M059J (cell line): ENCODE measurements at places on chromosomes 2 and 18. TPM values are rescaled to one million over a fixed set of nuclear protein-coding genes. Genes with fewer than 3 reads are reported as not detected.

- no peak for DNase-seq
These were observed 969.1 kb upstream of the CDH2 start for GRCh38 chr18:29146068-29146467.

DNA sequence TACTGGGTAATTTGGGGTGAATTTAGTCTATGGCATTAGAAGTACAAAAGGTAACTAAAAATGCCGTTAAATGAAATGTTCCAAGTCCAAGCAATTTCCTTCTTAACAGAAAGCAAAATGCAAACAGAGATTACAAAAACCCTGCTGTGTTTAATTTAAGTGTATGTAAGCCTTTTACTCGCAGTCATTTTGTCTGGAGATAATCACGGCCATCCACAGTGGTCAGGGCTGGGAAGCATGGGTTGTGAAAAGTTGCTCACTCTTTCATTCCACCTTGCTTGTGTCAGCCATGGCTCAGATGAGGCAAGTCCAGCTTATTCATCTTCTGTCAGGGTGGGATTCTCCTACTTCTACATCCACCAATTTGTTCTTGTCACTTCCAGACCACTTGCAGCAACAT lies 983.6 kb upstream of the ZEB2 start:
- no peak for DNase-seq

GRCh38 chr2:54572636-54573536 lies 116.8 kb downstream of the SPTBN1 start:
- DNase-seq = peak; percentile 81

DNA sequence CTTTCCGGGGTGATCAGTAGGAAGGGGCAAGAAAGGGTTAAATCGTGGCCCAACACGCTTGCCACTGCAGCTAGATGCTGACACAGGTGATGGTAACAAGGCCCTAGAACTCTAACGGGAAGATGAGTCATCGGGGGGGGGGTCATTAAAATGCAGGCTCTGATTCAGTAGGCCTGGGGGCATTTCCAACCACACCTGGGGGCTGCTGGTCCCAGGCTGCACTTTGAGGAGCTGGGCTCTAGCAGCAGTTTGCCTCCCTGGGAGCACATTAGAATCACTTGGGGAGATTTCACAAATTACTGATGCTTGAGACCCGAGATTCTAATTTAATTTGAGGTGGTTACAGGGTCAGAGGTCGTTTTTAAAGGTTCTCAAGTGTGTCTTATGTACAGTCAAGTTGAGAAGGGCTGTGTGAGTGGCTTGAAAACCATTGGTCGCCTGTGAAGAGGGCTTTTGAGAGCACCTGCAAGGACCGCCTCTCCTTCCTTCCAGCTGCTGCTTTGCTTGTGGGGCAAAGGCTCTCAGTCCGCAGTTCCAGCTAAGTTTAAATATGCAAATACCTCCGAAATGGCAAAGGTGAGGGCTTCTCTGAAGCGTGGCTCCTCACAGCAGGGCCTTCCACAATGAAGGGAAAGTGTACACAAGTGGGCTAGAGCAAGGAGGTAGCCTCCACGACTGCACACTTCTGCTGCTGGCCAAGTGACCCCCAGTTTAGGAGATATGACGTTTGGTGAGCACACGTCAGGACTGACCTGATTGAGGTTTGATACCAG lies 128.0 kb upstream of the MSH6 start:
- peak; percentile 80 for DNase-seq

DNA sequence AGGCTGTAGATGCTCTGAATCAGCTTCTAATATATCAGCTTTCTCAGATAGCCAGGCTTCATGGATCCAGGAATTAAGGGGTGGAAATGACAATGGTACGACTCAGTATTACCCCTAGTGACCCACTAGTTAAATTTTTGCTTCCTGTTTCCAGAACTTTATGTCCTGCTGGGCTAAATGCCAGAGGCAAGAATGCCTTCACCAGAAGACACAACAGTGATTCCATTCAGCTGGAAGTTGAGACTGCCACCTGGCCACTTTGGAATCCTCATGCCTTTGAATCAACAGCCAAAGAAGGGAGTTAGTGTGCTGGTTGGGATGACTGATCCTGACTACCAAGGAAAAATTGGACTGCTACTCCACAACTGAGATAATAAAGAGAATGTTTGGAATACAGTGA lies 239.1 kb downstream of the ASXL3 start:
- DNase-seq = no peak

DNA sequence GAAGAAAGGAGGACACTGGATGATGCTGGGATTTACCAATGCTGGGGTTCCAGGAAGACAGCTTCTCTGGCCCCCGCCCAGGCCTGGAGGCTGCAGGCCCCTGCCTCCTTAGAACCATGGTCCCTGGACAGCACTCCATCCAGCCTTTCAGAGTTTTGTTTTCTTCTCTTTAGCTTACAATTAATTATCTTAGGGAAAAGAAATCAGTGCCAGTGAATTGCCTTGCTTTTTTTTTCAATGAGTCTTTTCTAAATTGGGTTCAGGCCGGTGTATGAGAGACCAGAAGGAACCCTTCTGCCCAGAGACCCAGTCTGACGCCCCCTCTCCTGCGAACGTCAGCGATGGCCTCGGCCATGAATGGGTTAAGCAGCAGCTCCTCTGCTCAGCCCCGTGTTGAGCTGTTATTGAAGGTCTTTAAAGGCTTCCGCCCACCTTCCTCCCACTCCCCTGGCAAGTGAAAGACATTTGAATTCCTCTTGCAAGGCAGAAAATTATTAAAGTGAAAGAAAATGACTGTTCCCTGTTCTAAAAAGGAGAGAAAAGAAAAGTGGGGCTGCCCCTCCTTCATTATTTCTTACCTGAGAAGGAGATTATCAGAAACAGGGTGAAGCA lies 65.7 kb upstream of the CHMP1B start:
- DNase-seq = no peak

GRCh38 chr2:95018861-95019550 lies 6.5 kb upstream of the MAL start:
- no peak for DNase-seq

DNA sequence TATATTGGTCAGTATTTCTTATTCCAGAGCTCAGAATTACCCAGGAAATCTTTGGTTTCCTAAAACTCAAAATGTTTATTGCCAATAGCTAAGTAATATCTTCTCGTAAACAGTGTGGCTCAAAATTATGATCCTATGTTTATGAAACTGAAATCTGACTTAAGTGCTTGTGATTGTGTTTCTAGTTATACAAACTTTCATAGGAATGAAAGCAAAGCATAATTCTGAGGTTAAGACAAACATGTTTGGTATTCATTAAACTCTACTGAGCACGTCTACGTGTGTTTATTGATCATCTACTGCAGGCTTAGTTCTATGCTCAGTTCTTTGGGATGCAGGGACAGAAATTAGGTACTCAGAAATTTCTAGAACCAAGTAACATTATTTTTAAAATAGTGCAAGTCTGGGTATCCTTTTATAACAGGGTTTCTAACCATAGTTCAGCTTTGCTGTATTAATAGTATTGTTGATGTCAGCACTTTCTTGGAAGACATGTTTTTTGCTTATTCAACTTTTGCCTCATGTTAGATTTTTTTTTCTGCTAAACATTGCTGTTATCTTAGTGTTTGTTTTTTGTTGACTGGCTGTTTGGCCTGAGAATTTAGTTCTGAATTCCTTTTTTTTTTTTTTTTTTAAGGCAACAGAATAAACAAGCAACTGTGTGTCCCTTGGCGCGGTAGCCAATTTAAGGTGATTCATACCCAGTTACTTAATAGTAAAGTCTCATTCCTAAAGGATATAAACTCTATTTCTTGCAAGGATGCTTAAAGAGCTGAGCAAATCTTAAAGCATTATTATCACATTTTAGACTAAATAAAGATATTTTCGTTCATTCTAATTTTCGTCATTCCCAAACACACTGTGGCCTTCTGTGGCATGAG lies 31.3 kb downstream of the PTPRM start:
- peak; percentile 54 for DNase-seq

DNA sequence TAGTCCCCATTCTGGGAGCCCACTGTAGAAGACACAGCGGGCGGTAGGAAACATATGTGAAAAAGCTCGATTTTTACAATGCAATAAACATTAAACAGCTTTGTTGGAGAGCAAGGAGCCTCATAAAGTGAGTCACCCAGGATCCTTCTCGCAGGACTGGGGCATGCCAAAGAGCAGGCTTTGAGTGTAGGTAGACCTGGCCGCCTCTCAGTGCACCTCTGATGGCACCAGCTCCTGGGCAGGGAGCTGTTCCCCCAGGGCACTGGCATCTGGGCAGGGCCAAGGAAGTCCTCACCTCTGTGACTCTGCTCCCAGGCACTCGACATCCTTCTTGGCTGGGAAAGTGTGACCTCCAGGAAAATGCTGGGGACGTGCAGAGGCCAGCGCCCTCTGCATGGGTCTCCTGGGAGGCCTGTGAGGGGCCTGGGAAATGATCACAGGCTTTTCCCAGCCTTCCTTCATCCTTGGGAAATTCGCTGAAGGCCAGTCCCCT lies 94.2 kb downstream of the POLR1A start:
- DNase-seq = peak; percentile 64

DNA sequence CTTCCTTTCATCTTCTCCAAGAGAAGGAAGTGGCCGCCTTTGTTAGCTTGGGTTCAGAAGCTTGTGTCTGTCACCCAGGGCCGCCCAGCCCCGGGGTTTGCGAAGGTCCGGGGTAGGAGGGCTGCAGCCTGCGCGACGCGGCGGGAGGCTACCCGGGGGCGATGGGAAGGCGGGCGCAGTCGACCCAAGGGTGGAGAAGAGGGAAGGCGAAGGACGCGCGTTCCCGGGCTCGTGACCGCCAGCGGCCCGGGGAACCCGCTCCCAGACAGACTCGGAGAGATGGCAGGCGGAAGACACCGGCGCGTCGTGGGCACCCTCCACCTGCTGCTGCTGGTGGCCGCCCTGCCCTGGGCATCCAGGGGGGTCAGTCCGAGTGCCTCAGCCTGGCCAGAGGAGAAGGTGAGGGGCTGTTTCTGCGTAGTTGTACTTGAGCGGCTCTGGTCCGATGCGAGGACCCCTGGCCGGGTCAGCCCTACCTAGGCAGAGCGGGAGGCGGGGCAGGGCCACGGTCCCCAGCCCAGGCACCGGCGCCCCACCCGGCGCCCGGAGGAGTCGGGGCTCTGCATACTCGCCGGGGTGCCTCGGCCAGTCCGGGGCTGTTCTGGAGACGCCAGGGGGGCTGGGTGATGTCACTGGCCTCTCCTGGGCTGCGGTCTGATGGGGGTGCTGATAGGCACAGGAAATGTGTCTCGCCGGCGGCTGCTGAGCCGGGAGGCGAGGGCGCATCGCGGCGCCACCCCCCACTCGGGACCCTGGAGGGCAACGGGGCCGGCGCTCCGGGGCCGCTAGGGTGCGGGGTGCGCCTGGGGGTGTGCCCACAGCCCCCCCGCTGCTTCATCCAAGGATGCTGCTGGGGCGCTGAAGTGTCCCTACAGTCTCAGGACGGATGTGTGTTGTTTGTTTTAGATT lies at the start of gene QPCT:
TSS of gene QPCT (plus strand) at position 178 of the 909 bp plus-strand sequence. CDS start at position 280, 102 bp downstream.
- peak; percentile 82 for DNase-seq

- DNase-seq = peak; percentile 75
These were observed 110.5 kb downstream of the TCF4 start for GRCh38 chr18:55477499-55477859.

GRCh38 chr18:45889419-45890064 lies 64.1 kb downstream of the SIGLEC15 start:
- no peak for DNase-seq

DNA sequence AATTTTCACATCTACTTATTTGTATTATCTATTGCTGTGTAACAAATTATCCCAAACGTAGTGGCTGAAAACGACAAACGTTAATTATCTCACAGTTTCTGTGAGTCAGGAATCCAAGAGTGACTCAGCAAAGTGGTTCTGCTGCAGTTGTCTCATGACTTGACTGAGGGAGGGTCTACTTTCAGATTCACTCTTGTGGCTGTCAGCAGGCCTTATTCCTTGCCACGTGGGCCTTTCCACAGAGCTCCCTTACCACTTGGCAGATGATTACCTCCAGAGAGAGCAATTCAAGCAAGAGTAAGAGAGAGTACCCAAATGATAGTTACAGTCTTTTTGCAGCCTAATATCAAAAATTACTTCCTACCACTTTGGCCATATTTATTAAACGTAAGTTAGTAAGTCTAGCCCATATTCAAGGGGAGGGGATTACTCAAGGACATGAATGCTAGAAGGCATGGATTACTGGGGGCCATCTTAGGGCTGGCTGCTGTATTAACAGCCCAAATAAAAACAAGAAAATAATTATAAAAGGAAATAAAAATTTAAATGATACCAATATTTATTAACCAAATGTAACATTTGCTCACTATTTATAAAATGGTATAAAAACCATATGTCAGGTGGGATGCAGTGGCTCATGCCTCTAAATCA lies 48.7 kb upstream of the NBEAL1 start:
- DNase-seq = peak; percentile 26

- no peak for DNase-seq
These were observed 109.8 kb downstream of the PARD3B start for GRCh38 chr2:204655101-204655500.

DNA sequence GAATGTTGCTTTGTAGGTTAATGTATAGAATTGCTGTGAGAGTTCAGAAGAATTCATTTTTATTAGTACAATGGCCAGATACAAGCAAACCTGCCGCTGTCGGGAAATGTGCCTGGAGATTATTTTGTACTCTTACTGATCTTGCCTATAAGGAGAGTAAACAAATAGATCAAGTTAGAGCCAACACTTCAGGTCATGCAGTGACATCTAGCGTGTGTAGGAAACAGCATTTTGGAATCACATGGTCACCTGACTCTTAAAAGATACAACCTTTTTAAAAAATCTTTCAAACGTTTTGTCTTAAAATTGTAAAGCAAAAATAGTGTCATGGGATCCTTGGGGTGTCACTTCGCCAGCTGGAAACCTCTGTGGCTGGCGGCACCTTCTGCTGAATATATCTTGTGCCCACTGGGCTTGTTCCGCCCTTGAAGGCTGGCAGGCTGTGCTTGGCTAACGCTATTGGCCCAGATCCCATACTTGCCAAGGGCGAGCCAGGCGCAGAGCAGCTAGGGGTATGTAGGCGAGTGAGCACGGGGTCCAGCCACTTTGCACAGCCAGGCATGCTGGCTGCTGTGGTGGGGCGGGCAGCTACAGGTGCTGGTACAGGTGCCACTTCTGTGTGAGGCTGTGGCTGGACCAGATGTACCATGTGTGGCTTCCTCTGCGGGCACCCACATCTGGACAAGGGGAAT lies 19.5 kb upstream of the RPRM start:
- DNase-seq = no peak

The ECEL1 gene
- not detected in 2 replicates for total RNA-seq

The SERPINB7 gene
- 15.7 and 20.8 TPM in 2 replicates for total RNA-seq

The FABP1 gene
- total RNA-seq = not detected in 2 replicates

The PLA2R1 gene
- total RNA-seq = 0.66 and 1.8 TPM in 2 replicates

The TXNDC2 gene
- total RNA-seq = 0.44 and 1.6 TPM in 2 replicates

The ZBTB7C gene
- total RNA-seq = not detected in 2 replicates

The ZSWIM2 gene
- not detected in 2 replicates for total RNA-seq

The TYMS gene
- 49.0 and 66.4 TPM in 2 replicates for total RNA-seq

The POTEC gene
- 0.02 TPM in 1 of 2 replicates, not detected in the other for total RNA-seq

The TRIP12 gene
- 75.3 and 130 TPM in 2 replicates for total RNA-seq

The AQP12B gene
- not detected in 2 replicates for total RNA-seq
